ENCODE measurements at places on chromosomes 12 and 14. TPM values are rescaled to one million over a fixed set of nuclear protein-coding genes. Genes with fewer than 3 reads are reported as not detected.
A peak's percentile ranks its signal among the peaks of the same experiment; 100 is the strongest.

- no peak for ATAC-seq
Measured at GRCh38 chr14:92426237-92426636, 87.3 kb upstream of the RIN3 start.

GYS2 gene
- not detected for total RNA-seq

DNA sequence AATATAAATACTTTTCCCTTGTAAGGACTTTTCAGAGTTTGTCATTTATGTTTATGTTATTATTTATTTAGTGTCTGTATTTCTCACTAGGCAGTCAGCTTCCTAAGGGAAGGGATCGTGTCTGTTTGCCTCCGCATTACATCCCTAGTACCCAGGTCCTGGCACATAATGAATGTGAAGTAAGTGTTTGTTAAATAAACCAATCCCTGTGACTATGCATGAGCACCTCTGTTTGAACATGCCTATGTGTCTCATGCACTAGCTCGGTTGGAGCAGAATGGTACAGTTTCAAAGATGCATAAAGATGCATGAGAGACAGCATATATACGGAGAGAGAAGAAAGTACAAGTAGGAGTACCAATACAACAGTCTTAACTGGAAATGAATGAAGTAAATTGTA, 99.3 kb downstream of the KIF21A start:
- no peak for ATAC-seq

INSM2 gene
- 0.26 TPM for total RNA-seq

GRCh38 chr12:120528861-120529525, at the start of gene COQ5:
Gene COQ5, minus strand, starts transcription at chr12:120529158. Its CDS starts 17 bp downstream, at chr12:120529141.
- ATAC-seq = peak; percentile 97

- no peak for ATAC-seq
Measured at GRCh38 chr12:53065470-53065869, 13.7 kb downstream of the SPRYD3 start.

SH2B3 gene
- 5.3 TPM for total RNA-seq

DNA sequence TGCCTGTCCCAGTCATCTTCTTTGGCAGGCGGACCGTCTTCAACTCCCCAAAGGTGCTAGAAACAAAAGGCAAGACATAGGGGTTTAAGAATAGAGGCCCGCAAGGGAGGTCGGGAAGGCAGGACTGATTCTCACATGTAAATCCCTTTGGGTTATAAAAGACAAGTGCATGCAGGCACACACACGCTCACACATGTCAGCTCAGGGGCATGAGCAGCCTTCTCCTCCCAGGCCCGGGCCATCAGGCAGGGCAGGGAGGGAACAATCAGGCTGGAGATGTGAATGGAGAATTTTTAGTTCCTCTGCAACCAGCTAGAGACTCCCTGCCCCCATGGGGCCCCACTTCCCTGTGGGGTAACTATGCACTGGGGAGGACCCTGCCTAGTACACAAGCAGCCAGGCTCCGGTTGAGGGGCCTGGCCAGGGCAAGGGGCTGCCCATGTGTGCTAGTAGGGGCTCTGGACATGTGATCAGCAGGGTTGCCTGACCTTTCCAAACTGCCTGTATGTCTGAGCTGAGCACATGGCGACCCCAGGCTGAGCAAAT, 107.2 kb downstream of the RBM19 start:
- ATAC-seq = no peak

GRCh38 chr12:68037616-68038255, 48.5 kb downstream of the IFNG-AS1 start:
- ATAC-seq = no peak

DNA sequence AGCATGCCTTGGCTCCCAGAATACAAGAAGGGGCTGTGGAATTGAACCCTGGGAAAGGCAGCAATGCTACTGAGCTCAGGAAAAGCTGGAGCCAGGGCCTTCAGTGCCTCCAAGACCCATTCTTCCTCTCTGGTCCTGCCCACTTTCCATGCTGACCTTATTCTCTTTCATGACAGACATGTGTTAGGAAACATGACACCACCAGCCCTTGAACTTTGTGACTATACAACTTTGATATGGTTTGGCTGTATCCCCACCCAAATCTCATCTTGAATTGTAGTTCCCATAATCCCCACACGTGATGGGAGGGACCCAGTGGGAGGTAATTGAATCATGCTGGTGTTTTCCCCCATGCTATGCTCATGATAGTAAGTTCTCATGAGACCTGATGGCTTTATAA, 408.2 kb downstream of the DPF3 start:
- no peak for ATAC-seq

DNA sequence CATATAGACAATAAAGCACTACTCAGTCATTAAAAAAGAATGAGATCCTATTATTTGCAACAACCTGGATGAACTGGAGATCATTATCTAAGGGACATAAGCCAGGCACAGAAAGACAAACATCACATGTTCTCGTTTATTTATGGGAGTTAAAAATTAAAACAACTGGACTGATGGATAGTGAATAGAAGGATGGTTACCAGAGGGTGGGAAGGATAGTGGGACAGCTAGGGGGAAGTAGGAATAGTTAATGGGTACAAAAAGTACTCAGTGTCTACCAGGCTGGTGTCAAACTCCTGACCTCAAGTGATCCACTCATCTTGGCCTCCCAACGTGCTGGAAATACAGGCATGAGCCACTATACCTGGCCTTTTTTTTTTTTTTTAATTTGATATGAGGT, 56.7 kb upstream of the KTN1 start:
- ATAC-seq = no peak

DNA sequence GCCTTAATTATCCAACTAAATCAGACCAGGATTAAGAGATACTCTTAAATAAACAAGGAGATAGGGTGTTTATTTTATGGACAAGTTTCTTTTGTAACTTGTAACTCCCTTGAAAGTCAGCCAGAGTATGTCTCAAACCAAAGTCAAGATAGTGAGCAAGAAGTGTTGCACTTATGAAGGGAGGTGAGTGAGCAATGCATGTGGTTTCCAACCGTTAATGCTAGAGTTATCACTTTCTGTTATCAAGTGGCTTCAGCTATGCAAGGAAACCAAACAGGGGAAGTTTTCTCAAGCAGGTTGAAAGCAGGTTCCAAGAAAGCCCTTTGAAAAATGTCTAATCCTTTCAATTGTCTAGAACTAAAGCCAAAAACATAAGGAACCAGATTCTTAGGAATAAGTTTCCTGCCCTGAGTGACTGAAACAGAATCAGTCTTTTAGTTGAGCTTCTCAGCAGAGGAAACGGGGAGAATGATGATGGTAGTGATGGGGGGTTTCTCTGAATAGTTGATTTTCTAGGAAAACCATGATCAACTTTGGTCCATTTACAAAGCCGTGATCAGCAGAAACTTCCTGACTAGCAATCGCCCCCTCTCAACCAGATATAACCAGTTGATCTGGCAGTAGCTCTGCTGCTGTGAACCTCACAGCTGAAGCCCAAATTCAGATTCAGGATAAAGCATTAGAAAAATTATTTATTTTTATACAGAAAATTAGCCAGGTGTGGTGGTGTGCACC, 128.4 kb downstream of the DAD1 start:
- ATAC-seq = no peak

DNA sequence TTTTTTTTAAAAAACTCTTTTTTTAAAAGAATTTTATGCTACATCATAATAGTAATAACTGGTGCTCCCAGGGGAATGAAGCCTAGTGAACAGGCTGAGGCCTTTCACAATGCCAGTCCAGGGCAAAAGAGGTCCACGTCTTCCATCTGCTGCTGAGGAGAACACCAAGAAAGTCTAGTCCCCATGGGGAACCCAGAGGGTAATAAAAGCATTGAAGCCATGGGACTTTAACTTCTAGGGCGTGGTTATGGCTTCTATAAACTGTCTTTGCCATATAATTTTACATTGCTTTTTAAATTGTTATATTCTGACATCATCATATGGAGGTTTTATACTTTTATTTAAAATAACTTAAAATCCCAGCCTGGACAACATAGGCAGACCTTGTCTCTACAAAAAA, 64.3 kb downstream of the SLC16A7 start:
- no peak for ATAC-seq

- no peak for ATAC-seq
Measured at GRCh38 chr12:1305791-1306500, 288.4 kb downstream of the FBXL14 start.

DNA sequence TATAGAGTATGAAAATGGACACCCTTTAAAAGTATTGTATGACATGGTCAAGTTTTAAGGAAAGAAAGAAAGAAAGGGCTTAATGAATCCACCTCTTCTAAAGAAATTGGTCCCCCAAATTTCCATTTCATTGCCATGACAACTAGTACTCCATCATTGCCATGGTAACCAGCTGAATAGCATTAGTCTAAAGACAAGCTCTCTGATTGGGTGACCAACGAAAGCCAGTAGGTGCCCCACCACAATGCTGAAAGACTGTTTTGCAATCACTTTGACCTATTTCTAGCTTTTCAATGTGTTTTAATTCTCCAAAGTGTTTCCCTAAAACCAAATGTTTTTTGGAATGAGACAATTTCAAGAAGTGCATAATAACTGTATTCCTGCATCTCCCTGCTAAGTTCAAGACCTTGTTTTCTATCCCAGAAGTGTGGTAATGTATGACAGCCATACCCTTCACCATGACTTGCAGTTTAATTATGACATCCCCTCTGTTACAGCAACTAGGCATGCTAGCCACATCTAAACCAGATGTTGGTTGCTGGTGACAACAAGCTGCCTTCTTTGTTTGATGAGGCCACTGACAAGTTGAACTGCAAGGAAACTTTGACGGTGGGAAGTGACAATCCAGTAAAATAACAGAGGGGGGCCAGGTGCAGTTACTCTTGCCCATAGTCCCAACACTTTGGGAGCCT, 46.7 kb downstream of the KICS2 start:
- ATAC-seq = peak; percentile 34
